ENCODE measurements at places on chromosomes 7 and 10.

- no peak for DNase-seq
Observed at GRCh38 chr10:129760003-129760315, 204.1 kb downstream of the EBF3 start.

- DNase-seq, result no peak
Observed at GRCh38 chr7:30170476-30171205, 35.9 kb downstream of the MTURN start.

DNA sequence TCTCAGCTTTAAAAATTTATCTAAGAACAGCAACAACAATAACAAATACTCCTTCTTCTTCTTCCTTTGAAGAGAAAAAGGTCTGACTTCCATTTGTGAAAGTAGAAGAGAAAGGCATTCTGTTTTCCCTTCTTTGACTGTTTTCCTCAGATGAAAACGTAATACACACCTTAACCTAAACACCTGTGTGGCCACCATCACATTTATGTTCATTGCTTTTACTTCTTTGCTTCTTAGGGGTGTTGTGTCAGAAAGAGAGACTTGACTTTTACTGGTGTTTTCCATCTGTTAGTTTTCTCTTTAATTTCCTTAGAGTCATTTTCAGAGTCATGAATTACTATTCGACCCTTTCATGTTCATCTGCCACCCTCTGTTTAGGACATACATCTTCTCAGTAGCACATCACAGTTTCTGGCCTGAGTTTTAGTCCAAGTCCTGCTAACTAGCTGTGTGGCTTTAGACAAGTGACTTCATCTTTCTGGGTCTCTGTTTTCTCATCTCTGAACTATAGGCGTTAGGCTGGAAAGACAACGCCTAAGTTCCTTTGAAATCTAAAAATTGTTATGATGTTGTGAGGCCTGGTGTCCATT, 283.8 kb downstream of the GATA3 start:
- DNase-seq, result no peak

GRCh38 chr10:121823993-121824463, 103.8 kb downstream of the ATE1 start:
- peak; percentile 53 for DNase-seq

DNA sequence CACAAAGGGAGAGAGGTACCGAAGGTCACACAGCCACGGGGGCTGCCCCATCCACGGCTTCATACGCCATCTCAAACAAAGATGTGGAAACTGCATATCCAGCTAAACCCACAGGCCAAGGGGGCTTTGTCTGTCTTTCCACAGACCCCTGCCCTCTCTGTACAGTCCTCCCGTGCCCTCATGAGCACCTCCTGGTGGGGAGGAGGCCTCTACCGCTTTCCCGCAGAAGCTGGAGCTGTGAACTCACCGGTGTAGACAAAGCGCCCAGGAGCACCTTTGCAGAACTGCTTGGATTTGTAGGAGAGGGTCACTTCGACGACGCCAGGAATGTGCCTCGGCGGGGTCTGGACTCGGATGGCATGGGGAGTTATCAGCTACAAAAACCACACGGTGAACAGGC, 97.2 kb downstream of the EBF3 start:
- DNase-seq, result no peak

DNA sequence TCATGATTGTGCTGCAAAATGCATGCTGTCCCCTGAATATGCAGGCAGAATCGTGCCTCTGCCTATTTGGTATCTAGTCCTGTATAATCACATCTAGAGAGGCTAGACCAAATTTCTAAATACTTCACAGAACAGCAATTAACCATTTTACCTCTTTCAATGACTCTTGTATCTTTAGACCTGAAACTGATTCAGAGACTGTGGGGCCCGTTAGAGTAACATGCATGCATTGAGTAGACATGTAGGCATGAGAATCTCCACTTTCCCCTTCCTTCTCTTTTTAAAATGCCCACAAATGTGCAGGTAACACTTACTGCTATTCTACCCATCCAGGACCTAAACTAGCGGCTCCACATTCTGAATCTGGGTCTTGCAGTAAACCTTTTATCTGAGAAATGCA, 8.8 kb downstream of the ZNF92 start:
- no peak for DNase-seq

DNA sequence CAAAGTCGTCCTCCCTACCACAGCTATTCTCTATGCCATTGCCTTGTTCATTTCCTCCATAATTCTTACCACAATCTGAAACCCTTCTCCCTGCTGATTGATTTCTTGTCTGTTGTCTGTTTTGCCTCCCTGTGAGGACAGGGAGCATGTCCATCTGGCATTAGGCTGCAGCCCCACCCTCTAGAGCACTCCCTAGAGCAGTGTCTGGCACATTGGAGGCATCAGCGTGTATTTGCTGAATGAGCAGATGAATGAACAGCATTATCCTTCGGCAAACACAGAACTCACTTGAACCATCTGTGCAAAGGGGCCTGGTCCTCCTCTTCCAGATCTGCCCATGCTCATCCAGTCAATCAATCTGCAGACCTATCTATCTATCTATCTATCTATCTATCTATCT, 5.1 kb upstream of the DMBT1 start:
- DNase-seq, result no peak

DNA sequence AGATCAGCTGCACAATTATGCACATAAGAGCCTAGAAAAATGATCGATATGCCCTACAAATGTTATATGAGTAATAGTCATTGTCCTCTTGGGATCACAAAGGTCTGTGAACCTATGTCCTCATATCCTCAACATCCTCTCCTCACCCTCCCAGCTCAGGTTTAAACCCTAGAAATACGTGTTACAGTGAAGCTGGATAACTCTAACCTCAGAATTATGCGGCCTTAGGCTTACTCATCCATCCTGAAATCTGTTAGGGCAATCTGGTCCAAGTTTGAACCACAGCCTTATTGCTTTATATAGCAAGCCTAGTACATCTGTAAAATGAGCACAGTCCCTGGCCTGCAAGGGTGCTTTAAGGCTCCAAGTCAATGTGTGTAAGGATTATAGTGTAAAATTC, 84.2 kb upstream of the FRMD4A start:
- DNase-seq, result no peak

GRCh38 chr7:152759949-152760853, 649 bp downstream of the ACTR3B start:
- DNase-seq, result peak; percentile 14

- DNase-seq, result no peak
Observed at GRCh38 chr10:31274310-31274709, 44.7 kb upstream of the ZEB1 start.

DNA sequence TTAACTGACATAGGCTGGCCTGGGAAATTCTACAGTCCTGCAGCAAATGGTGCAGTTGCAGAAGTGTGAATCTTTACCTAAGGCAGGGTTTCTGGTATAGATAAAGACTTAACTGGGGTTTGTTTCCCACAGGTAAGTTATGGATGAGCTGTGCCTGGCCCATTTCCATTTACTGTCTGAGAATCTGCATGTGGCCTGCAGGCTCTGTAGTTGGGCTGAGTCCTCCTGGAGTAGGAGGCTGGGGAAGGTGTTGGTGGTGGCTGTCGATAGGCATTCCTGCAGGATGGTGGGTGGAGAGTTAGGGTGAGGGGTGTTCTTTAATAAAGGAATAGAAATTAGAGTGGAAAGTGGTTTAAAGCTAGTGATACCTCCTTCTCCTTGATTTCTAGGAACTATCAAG, 193.5 kb downstream of the AUTS2 start:
- no peak for DNase-seq

DNA sequence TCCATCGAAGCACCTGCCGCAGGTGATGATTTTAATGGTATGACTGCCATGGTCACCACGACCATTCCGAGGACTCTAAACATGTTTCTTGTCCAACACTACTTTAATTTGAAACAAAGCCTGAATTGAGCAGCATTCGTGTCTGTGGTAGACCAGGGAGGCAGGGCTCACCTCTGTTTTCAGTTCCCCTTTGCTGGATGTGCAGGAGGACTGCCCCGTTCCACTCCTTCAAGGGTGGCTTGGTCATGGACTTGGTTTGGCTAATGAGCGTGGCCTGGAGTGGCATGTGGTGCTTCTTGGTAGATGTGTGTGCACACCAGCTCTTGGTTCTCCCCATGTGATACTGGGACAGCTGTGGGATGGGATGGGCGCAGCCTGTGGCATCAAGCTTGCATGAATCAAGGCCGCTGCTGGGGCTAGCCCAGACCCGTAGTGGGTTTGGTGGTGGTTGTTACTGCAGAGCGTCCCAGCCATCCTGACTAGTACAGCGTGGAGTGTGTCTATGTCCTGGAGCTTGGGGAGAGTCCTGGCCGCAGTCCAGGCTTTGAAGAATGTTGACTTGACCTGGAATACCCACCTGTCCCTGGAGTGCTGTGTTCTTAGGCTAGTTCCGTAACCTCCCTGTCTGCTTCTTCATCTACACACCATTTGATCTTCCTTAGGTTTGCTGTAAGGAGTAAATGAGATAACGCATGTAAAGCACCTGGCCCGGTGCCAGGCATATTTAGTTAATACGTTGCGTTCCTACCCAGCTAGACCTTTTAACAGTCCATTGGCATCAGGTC, 34.8 kb downstream of the MGMT start:
- DNase-seq, result no peak

- peak; percentile 44 for DNase-seq
Observed at GRCh38 chr10:49512121-49512809, 26.7 kb downstream of the ERCC6 start.

GRCh38 chr10:15587271-15587670, 132.5 kb downstream of the ITGA8 start:
- DNase-seq, result no peak

GRCh38 chr10:26303366-26303765, 86.8 kb downstream of the GAD2 start:
- no peak for DNase-seq

GRCh38 chr7:138843632-138844580, 45.9 kb upstream of the ATP6V0A4 start:
- no peak for DNase-seq

GRCh38 chr7:26151953-26152781, at the start of gene NFE2L3:
TSS of gene NFE2L3 (plus strand) at chr7:26152198. CDS start at chr7:26152499, 301 bp downstream.
- peak; percentile 86 for DNase-seq

DNA sequence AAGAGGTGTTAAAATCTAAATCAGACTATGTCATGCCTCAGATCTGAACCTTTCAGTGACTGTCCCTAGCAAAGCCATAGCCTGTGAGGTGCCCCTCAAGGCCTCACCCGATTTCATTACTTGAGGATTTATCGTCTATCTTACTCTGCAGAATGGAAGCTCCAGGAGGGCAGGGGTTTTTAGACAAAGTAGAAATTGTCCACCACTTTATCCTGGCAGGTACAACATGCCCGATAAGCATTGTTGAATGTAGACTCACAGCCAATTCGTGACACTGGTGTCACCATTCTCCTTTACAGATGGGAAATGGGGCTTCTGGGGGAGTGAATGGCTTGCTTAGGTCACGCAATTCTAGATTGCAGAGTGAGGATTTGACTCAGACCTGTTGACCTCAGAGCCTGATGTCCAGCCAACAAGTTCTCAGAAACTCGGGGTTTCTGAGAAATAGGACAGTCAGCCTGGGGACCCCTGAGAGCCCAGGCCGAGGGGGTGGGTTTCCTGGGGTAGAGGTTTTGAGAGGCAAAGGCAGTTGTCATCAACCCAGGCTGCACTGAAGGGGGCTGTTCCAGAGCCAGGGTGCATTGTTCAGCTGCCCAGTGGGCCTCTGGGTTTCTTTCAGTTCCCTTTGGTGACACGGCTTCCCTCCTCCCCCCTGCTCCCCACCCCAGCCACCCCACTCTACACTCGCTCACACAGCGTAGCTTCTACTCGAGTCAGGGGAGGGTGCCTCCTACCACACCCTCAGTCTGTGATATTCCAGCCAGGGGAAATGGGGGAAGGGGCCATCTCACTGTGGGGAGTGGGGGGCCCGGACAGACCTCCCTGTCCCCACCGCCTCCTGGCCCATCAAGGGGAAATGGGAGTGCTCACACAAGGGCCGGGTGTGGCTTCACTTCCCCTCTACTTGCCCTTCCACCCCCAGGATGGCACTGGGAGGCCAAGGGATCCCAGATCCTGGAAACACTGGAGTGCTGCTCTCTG, 3.1 kb upstream of the IRF5 start:
- DNase-seq, result no peak

- no peak for DNase-seq
Observed at GRCh38 chr10:123997486-123998196, 95.8 kb downstream of the CHST15 start.

DNA sequence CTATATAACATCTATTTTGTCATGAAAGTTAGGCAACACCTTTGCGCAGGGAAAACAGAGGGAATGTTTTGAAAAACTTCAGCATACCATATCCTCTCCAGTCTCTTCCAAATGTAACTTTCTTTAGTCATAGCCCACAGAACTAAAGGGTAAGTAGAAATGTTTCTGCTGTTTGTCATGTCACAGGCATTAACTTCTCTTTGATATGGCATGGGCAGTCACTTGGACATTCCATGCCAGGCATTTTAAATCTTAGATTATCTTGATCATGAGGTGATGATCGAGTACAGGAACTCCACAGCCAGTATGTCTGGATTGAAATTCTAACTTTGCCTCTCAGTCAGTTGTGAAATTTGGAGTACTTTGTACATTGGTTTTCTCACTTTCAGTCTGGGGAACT, 27.5 kb upstream of the ETV1 start:
- DNase-seq, result no peak

DNA sequence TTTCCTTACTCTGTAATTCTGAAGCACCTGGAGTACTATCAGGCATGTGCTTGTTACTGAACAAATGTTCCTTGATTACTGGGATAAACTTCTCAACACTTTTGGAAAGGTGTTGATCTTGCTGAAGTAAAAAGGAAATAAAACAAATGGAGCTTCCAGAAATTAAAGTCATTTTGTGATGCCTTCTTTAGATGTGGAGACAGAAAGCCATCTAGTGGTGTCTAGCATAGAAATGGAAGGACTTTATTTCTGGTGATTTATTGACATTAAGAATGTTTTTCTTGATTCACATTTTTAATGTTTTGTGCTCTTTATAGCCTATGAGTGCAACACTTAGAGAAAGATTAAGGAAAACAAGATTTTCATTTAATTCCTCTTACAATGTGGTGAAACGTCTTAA, 1.4 kb downstream of the SFR1 start:
- no peak for DNase-seq

GRCh38 chr10:91614225-91614624, 18.6 kb downstream of the PPP1R3C start:
- DNase-seq, result no peak

GRCh38 chr10:60170250-60170649, 219.4 kb downstream of the ANK3 start:
- DNase-seq, result no peak

- no peak for DNase-seq
Observed at GRCh38 chr7:151210087-151210854, at the start of gene H2BK1. TSS of gene H2BK1 (minus strand) at chr7:151210488. CDS start at chr7:151210318, 170 bp downstream.

- no peak for DNase-seq
Observed at GRCh38 chr10:75531571-75532031, 100.2 kb downstream of the LRMDA start.

DNA sequence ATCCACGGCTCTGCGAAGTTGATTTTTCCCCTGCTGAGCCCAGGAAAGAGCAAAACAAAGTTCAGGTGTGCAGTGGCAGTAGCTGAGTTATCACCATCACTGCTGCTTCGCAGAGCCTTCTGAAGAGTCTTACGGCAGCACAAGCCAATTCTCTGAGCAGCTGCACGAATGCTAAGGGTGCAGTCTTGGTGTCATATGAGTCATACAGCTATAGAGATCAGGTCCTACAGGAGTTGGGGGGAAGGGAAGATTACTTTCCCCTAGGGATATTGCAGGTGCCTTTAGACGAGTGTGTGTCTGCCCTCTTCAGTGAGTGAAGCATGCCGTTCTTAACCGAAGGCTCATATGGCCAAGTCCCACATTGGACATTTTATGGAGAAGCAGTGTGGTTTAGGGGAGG, 227.8 kb downstream of the CELF2 start:
- DNase-seq, result no peak

- no peak for DNase-seq
Observed at GRCh38 chr10:24651923-24652322, 71.8 kb downstream of the ARHGAP21 start.

GRCh38 chr7:153935095-153935494, 117.1 kb upstream of the DPP6 start:
- DNase-seq, result no peak

All from HAP-1 (cell line).